Stimulated activated CD4-positive, alpha-beta T cell treated with anti-CD3 and anti-CD28 coated beads, Interleukin-1b, Interleukin-23, amount 100 ng/mL, for 1 hour (primary cell): ENCODE measurements at places on chromosomes 11 and 22.

DNA sequence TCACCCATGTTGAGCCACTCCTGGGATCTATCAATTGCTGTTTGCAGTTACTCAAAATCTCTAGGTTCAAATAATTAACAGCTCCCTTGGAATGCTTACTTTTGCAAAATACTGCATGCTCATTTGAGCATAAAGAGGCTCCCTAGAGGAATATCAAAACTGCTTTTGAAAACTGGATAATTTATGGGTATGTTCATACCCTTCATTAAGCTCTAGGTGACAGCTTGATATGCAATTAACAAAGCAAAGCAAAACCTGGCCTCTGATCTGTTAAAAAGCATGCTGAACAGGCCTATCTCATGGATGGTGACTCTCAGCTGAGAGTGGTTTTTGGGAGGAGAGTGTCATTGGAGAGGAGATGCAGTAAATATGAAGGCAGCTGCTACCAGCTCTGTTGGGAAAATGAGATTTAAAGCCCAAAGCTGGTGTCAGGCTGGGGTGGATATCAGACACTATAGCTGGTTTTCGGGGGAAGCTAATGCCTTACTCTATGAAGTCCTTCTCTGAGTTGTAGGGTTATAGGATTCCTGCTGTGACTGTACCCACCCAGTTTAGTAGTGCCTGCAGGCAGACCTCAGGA lies 110.9 kb downstream of the RASSF10 start:
- DNase-seq: no peak

- no peak for DNase-seq
Measured at GRCh38 chr11:72263361-72263760, 19.4 kb upstream of the PHOX2A start.

DNA sequence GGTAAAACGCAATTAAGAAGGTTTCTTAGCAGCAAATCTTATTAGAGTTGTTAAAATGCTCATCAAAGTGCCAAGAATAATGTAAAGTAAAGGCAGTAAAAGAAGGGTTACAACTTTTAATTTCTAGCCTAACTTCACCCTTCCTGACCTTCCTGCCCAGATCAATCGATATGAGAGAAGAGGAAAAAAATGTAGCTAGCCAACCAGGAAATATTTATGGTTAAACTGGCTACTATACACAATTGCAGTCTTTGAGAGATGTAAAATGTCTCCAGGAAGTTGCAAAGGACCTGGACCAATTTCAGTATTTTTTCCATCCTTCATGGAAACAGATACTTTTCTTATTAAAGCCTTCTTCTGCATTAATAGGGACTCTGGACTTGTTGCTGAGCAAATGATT lies 141.8 kb upstream of the CCDC90B start:
- DNase-seq: no peak

GRCh38 chr11:57432714-57433163 lies 5.8 kb upstream of the SLC43A3 start:
- no peak for DNase-seq

GRCh38 chr11:61684870-61685616 lies 4.9 kb downstream of the DAGLA start:
- no peak for DNase-seq

DNA sequence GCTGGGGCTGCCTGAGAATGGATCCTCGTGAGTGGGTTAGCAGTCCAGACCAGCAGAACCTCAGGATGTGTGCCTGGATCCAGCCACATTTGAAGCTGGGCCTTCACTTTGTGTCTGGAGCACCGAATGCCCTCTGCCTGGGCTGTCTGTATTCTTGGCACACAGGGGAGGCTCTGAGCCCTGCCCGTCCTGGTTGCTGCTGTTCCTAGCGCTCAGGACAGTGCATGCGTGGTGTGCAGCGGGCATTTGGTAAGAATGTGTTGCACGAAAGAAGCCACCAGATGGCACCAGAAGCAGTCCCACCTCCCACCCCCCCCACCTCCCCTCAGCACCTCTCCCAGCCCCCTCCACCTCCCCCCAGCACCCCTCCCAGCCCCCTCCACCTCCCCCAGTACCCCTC lies 4.1 kb upstream of the MAPK11 start:
- no peak for DNase-seq

DNA sequence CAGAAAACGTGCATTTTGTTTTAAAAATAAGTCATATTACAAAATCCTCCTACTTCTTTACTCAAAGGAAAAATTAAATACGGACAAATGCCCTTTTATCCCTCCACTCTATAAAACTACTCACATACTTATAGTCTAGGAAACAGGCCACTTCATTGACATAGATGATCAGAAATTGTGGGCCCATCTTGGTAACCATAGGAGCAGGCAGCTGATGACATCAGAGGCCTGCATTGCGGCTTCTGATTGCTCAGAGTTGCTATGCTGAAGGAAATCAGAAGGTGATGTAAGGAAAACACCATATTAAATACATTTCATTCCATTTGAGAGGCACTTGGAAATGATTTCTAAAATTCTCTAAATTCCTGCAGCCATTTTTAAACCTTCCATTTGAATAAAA lies 27.0 kb downstream of the FAM76B start:
- DNase-seq: no peak

GRCh38 chr11:105829084-105829483 lies 193.0 kb downstream of the MSANTD4 start:
- no peak for DNase-seq

DNA sequence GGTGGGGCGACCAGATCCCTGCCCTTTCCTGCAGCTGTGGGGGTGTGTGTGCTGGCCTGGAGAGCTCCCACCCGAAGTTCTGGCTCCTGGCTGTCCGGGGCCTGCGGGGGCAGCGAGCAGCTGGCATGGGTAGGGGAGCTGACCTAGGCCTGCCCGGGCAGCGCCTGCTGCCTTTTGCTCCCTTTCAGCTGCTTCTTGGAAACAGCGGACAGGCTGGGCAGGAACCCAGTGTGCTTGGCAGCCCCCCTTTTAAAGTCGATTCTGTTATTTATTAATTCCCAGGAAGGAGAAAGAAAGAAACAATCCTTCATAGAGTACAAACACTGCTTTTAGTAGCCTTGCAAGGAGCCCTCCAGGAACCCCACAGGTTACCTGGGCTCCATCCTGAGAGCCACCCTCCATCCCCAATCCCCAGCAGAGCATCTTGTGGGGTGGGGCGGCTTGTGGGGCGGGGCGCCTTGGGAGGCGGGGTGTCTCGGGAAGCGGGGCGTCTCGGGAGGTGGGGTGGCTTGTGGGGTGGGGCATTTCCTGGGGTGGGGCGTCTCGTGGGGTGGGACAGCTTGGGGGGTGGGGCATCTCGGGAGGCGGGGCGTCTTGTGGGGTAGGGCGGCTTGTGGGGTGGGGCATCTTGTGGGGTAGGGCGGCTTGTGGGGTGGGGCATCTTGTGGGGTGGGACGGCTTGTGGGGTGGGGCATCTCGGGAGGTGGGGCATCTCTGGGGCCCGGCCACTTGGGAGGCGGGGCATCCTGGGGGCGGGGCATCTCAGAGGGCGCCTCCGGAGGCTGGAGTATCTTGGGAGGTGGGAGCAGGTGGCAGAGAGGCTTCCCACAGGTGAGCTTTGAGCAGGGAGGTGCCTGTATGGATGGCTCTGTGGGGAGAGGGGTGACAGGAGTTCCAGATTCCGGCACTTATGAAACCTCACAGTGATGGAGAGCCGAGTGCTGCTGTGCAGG lies 7.0 kb downstream of the CD81 start:
- DNase-seq: no peak

GRCh38 chr11:65524741-65525545 lies at the start of gene SCYL1:
Gene SCYL1, plus strand, starts transcription at chr11:65525083. Its CDS starts 71 bp downstream, at chr11:65525154.
- DNase-seq: peak; percentile 75

GRCh38 chr11:134662629-134663360 lies 250.8 kb upstream of the B3GAT1 start:
- DNase-seq: no peak

GRCh38 chr11:130650456-130651030 lies 202.1 kb downstream of the ADAMTS15 start:
- no peak for DNase-seq

DNA sequence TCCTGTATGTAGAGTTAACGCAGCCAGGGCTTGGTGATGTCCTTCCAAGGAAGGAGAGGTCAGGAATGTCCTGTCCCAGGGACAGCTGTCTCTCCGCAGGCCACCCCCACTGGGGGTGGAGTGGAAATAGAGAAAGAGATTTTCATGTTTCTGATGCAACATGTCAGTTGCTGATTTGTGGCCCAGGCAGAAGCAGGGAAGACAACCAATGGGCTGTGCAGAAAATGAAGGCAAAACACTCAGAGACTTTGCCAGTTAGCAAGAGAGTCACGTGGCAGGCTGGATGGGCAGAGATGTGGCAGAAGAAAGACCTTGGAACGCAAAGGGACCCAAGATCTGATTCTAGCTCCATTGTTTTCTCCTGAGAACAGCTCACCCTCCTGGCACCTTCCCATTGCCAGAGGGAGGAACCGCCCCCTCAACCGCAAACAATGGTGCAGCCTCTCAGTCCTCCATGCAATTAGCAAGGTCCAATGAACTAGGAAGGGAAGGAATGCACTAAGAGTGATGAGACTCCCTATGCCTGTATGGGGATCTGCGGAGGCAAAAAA lies 71.0 kb downstream of the SYN3 start:
- DNase-seq: no peak

- DNase-seq: no peak
Measured at GRCh38 chr11:7964873-7965272, 374 bp downstream of the NLRP10 start.

DNA sequence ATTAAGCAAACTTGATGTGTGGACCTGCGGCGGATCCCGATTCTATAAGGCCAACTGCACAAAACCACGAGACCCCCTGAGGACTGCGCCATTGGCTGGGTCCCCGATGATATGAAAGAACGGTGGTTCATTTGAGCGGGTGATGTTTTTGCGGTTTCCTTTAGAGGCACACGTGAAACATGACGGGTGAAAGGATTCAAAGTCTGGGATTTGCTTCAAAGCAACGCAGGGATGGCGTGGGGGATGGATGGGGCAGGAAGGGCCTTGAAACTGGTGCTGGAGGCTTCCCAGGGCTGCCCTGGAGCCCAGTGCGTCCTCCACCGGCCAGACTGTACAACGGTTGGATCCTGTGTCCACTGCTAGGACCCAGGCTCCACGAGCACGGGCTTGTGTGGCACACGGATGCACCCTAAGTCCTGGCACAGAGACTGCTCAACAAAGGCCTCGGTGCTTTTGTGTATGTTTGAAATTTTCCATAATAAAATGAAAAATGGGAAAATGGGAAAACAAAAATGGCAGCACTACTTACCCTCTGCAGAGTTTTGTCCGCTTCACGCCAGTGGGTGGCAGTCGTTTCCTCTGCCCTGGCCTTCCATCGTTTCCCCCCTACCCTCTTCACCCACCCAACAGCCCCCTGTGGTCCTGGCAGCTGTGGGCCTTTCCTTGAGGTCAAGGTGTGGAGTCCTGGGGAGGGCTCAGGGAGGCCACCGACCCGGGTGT lies 3.6 kb downstream of the ASCL2 start:
- no peak for DNase-seq

GRCh38 chr11:111557425-111558111 lies 17.0 kb downstream of the LAYN start:
- DNase-seq: no peak

DNA sequence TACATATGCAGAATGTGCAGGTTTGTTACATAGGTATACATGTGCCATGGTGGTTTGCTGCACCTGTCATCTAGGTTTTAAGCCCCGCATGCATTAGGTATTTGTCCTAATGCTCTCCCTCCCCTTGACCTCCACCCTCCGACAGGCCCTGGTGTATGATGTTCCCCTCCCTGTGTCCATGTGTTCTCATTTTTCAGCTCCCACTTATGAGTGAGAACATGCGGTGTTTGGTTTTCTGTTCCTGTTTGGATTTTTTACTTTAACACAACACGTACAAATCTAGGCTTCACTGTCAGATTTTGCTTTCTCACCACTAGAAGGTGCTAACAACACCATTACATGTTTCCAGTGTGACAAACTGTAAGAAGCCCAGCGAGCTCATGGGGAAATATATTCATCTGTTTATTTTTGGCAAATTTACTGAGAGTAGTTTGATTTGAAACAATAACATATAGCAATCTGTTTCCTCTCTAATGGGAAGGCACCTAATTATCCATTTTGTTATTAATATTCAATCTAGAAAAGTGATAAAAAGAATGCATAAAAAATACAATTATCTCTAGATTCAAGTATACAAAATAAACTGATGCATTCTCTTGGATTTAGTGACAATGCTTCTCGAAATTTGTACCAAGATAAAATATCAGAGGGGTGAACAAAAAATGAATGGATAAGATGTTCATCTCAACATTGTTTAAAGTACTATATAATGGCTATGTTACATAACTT lies 23.2 kb upstream of the BIRC3 start:
- no peak for DNase-seq

DNA sequence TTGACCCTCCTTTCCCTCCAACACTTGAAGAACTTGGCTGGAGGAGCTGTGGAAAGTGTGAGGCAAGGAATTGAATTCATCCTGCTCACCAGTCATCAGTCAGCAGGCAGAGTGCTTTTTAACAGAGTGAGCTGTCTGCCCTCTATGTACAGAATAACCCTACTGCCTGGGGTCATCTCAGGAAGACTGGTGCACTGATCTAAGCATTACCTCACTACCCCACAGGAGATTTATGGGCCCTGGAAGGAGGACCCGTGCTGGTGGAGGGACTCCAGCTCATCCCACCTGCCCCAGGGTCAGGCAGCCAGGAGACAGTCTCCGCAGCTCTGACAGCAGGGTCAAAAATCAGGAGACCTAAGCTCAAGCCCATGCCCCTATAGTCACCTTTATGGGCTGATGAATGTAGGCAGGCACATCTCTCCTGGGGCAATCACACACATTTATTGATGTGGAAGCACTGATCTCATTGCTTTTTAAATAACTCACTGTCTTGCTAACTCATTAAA lies 270.8 kb upstream of the SESN3 start:
- DNase-seq: no peak

DNA sequence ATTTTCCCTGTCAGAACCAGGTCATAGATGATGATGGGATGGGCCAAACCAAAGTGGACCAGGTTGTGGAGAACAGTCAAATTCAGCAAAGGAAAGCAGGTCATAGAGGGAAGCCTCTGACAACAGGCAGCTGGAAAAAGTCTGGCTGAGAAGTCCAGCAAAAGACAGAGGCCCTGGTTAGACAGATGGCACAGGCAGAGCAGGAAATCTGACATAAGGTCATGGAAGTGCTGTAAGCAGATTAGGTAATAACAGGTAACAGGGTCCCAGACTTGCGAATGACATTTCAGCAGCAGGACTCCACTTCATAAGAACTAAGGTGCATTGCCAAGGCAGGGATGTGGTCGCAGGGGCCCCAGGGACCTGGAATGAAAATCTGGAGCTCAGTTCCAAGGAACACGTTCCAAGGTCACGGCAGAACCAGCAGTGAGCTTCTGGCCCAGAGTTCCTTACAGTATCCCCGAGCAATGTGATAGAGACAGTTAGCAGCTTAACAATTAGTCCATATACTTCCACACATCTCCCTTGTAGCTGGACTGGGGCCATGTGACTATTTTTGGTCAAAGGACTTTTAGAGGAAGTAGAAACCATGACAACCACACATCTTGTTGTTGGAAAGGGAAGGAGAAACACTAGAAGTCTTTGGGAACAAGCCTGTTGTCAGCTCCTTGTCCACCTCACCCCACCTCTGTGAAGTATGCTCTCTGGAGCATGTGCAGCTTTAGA lies 75.4 kb downstream of the ME3 start:
- no peak for DNase-seq

- DNase-seq: no peak
Measured at GRCh38 chr22:42067671-42068251, 2.9 kb downstream of the NAGA start.

- no peak for DNase-seq
Measured at GRCh38 chr22:47175151-47176025, 412.9 kb downstream of the TBC1D22A start.

GRCh38 chr11:33982661-33983060 lies 68.9 kb upstream of the CAPRIN1 start:
- no peak for DNase-seq

- DNase-seq: no peak
Measured at GRCh38 chr11:60792521-60792920, 7.4 kb downstream of the MS4A10 start.
